ENCODE measurements at places on chromosomes 7 and 10.

DNA sequence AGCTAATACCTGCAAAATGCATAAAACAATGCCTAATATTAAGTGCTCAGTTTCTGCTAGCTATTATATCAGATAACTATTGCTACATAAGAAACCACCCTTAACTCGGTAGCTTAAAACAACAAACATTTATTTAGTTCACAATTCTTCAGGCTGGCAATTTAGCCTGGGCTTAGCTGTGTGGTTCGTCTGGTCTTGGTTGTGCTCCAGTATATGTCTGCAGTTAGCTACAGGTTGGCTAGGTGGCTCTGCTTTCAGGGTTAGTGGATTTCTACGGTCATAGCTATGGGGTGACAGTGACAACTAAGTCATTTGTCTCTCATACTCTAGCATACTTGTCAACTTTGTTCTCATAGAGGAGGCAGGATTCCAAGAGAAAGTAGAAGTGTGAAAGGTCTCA is 61.8 kb upstream of the NRP1 start:
- no peak for DNase-seq

GRCh38 chr10:50533296-50533695 is 90.5 kb downstream of the SGMS1 start:
- DNase-seq = no peak

DNA sequence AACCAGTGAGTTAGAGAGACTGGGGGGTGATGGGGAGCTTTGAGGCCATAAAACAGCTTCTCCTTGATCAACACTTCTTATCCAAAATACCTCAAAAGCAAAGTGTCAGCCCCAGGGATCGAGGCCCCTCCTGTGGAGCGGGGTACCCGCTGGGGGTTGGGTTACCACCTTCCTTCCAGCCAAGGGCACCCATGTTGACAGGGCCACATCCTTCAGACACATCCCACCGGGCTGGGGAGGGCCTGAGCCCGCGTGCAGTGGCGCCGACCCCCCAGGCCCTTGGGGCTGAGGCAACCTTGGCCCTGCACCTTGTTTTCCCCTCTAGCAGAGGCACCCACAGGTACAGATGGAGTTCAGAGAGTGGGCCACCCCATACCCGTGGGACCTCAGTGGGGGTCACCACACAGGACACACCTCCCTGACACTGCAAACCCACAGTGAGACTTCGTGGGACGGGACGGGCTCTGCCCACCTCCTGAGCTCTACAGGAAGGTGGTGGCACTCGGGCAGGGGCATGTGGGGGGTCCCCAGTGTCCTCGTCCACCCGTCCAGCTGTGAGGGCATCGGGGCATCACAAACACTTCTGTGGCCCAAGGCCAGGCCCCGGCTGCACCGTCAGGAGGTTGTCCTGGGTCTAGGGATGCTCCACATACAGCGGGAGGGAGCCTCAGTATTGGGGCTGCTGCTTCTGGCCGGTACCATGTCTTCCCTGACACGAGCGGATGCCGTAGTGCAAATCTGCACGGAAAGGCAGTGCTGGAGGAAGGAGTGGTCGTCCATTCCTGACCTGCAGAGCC is 10.7 kb downstream of the DPYSL4 start:
- no peak for DNase-seq

DNA sequence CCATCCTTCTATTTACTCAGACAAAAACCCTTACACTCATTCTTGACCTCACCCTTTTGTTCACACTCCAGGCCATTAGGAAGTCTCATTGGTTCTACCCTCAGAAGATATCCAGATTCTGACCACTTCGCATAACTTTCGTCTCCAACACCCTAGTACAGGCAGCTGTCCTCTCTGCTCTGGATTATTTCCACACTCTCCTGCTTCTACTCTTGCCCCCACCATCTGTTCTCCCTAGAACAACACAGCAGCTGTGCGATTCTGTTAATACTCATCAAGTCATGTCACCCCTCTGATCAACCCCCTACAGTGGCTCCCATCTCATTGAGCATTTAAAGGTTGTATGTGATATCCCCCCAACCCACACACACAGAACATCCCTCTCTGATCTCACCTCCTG is 15.5 kb upstream of the TRIL start:
- no peak for DNase-seq

DNA sequence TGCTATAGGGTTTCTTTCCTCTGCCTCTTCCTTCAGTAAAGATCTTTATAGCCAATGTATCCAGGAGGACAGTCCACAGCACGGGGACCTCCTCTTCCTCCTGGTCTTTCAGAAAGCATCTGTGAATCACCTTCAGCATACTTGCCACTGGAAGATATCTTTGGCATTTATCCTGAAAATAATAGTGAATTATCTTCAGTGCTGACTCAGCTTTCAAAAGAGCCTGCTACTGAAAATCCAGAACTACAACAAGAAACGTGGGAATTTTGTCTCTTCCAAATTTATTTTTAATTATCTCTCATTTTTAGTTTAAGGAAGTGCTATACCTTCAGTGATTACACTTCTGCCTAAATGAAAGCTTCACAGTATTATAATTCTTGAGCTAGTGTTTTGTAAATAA is 7.6 kb upstream of the UNC5B start:
- no peak for DNase-seq

Measured in NB4 (cell line).